ENCODE measurements at places on chromosomes 3 and 15.
A peak's percentile ranks its signal among the peaks of the same experiment; 100 is the strongest.

- H3K27me3 ChIP-seq = no peaks in the 10 kb centered on the region
- H3K4me1 ChIP-seq = peaks cover 2% of the 10 kb centered on the region
- H3K4me3 ChIP-seq = no peak overlapping the region
These were observed 163.6 kb downstream of the CHSY1 start for GRCh38 chr15:101088271-101088670.

DNA sequence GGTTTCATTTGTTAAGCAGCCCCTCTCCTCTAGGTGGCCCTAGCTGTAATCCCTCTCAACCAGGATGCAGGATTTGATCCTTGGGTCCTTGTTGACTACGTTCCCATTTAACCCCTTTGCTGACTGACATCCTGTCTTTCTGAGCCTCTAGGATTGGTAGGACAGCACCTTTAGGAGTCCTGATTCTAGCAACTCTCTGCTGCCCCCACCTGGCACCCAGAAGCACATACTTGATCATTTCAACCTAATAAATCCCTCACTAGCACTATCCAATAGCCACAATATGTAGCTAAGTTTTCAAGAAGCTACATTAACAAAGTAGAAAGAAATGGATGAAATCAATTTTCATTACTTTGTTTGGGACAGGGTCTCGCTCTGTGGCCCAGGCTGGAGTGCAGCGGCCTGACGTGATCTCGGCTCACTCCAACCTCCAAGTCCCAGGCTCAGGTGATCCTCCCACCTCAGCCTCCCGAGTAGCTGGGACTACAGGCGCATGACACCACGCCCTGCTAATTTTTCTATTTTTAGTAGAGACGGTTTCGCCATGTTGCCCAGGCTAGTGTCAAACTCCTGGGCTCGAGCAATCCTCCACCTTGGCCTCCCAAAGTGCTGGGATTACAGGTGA, 28.3 kb downstream of the RSL24D1 start:
- no peak overlapping the region for H3K27ac ChIP-seq
- H3K27me3 ChIP-seq = no peaks in the 10 kb centered on the region
- peak; percentile 15 for DNase-seq
- H3K4me1 ChIP-seq = no peaks in the 10 kb centered on the region
- no peak overlapping the region for H3K4me3 ChIP-seq

DNA sequence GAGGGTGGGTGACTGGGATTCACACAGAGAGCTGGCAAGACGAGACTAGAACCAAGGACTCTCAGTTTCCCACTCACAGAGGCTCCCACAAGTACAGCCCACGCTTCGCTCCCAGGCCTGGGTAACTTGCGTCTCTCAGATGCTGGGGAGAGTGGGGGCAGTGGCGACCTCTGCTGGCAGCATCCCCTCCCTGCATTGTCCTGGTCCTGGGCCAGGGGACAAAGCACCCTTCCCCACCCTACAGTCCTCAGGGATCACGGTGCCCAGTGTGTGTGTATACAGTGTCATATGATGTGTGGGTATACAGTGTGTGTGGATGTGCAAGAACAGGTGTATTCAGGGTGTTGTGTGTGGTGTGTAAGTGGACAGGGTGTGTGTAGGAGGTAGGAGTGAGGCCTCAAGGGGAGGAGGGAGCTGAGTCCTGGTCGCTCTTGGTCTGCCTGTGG, 12.8 kb downstream of the VILL start:
- peaks cover 11% of the 10 kb centered on the region for H3K4me1 ChIP-seq
- no peak overlapping the region for H3K4me3 ChIP-seq
- H3K36me3 ChIP-seq = peaks cover 56% of the 10 kb centered on the region
- DNase-seq = peak; percentile 29
- peak overlapping the region; percentile 22 for H3K27ac ChIP-seq

DNA sequence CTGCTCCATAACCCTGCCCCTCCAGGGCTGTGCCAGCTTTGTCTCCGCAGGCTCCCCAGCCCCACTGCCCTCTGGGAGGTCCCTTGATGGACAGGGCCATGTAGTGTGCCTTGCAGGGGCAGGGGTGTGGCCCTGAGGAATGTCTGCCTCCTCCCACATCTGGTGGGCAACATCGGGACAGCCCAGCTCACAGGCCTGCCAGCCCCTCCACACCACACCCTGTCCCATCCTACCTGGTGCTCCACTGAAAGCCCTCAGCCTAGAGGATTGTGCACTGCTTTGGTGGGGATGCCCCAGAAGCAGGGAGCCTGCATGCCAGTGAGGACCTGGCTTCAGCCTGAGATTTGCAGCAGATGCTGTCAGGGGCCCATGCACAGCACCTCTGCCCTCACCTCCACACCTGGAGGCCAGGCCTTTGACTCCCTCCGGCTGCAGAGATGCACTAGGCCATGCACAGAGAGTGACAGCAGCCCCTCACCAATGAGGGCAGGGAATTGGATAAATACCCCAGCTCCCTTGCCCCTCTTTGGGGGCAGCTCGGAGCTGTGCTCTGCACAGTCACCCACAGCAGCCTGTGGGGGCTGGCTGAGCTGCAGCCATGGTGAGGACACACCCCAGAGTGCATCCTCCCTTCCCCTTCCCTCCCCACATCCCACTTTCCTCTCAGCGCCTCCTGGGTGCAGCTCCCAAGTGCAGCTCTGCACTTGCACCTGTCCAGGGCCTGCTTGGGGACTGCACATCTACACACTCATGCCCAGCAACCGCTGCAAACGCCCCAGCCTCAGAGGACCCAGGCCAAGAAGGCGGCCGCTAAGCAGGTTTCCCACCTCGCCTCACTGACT, 2.7 kb downstream of the C3orf22 start:
- H3K36me3 ChIP-seq = no peaks in the 10 kb centered on the region
- no peaks in the 10 kb centered on the region for H3K27me3 ChIP-seq
- no peak overlapping the region for H3K4me3 ChIP-seq
- H3K27ac ChIP-seq = no peak overlapping the region
- DNase-seq = no peak

- H3K4me1 ChIP-seq = peaks cover 14% of the 10 kb centered on the region
- no peaks in the 10 kb centered on the region for H3K27me3 ChIP-seq
- H3K36me3 ChIP-seq = peaks cover 40% of the 10 kb centered on the region
- H3K4me3 ChIP-seq = no peak overlapping the region
These were observed 93.3 kb upstream of the BLM start for GRCh38 chr15:90623854-90624253.

GRCh38 chr15:59492389-59493377, 54.7 kb downstream of the FAM81A start:
- DNase-seq = peak; percentile 28
- H3K27me3 ChIP-seq = no peaks in the 10 kb centered on the region
- no peak overlapping the region for H3K27ac ChIP-seq

GRCh38 chr3:161969867-161970266, 473.3 kb downstream of the OTOL1 start:
- H3K4me3 ChIP-seq = no peak overlapping the region
- H3K4me1 ChIP-seq = no peaks in the 10 kb centered on the region
- H3K27ac ChIP-seq = no peak overlapping the region
- no peak for DNase-seq
- H3K36me3 ChIP-seq = no peaks in the 10 kb centered on the region

- H3K27ac ChIP-seq = no peak overlapping the region
- H3K4me3 ChIP-seq = no peak overlapping the region
- DNase-seq = no peak
- no peaks in the 10 kb centered on the region for H3K27me3 ChIP-seq
These were observed 665.5 kb downstream of the GBE1 start for GRCh38 chr3:81095956-81096355.

GRCh38 chr3:117557464-117558090, 848.0 kb downstream of the TUSC7 start:
- H3K36me3 ChIP-seq = no peaks in the 10 kb centered on the region
- H3K4me1 ChIP-seq = no peaks in the 10 kb centered on the region
- no peaks in the 10 kb centered on the region for H3K27me3 ChIP-seq
- H3K27ac ChIP-seq = no peak overlapping the region
- no peak overlapping the region for H3K4me3 ChIP-seq

DNA sequence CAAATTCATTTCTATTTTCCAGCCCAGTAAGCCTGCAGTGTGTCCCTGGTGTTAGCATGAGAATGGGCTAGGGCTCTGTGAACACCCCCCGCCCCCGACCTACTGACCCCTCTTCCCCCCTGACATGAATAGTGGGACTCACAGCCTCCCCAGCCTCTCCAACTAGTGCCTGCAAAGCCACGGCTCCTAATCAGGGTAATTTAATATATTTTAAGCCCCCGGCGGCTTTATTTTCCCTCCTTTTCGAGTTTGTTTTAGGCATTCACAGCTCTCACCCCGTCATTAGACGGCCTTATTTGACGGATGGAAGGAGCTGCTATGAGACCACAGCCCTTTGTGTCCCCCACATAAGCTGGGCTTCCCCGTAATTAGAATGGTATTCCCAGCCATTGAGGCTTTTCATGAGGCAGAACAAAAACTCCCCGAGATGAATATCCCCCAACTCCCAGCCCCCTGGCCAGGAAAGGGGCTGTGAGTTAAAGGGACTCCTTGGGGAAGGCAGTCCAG, 78.3 kb upstream of the POLG start:
- H3K36me3 ChIP-seq = no peaks in the 10 kb centered on the region
- no peak overlapping the region for H3K27ac ChIP-seq
- H3K4me3 ChIP-seq = no peak overlapping the region
- no peak for DNase-seq
- peaks cover 30% of the 10 kb centered on the region for H3K4me1 ChIP-seq

DNA sequence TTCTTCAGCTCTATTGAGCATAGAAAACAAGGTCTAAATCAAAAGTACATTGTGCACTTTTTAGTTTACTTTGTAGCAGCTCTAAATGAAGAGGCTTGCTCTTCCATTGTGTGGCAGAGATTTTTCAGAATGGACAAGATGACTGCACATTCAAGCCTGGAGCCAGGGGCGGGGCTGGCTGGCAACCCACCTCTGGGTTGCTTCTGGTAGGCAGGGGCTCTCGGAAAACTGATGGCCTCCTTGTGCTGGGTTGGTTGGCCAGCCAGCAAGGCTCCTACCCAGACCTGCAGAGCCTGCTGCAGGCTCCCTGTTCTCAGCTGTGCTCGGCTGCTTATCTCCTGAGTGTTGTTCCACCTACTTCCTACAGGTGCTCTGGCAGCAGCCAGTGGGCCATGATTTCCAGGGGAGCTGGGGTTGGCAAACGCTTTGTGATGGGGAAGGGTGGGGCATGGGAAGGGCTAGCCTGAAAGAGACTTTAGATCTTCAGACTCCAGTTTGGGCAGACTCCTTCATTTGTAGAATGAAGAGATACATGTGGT, 8.8 kb downstream of the BSN start:
- no peaks in the 10 kb centered on the region for H3K4me1 ChIP-seq
- no peak for DNase-seq
- H3K36me3 ChIP-seq = no peaks in the 10 kb centered on the region
- no peak overlapping the region for H3K27ac ChIP-seq

GRCh38 chr3:188170461-188171459, 16.8 kb downstream of the LPP start:
- peak; percentile 8 for DNase-seq
- H3K4me3 ChIP-seq = no peak overlapping the region
- no peak overlapping the region for H3K27ac ChIP-seq
- H3K27me3 ChIP-seq = no peaks in the 10 kb centered on the region
- no peaks in the 10 kb centered on the region for H3K36me3 ChIP-seq

- DNase-seq = no peak
- H3K4me3 ChIP-seq = no peak overlapping the region
- H3K4me1 ChIP-seq = no peaks in the 10 kb centered on the region
- H3K36me3 ChIP-seq = no peaks in the 10 kb centered on the region
- H3K27me3 ChIP-seq = no peaks in the 10 kb centered on the region
These were observed 176.0 kb upstream of the CRBN start for GRCh38 chr3:3355442-3355841.

GRCh38 chr3:167406876-167407492, 26.9 kb upstream of the ZBBX start:
- H3K4me1 ChIP-seq = no peaks in the 10 kb centered on the region
- no peak for DNase-seq
- no peak overlapping the region for H3K27ac ChIP-seq
- H3K36me3 ChIP-seq = no peaks in the 10 kb centered on the region
- no peak overlapping the region for H3K4me3 ChIP-seq

DNA sequence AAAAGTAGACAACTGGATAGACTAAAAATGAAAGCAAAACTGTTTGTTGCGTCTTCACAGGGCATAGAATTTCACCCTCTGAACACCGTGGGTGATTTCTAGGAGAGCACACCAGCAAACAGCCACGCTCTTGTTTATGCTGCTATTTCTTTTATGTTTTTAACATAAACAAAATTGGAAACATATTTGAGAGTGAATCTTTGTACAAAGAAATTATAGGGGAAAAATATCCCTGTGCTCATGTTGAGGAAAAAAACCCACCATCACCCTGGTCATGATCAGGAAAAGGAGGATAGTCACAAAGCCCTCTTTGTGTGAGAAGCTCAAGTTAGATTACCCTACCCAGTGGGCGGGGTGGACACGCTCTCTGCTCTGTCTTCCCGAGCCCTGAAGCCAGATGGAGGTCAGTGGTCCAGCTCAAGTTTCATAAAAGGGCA, 313.3 kb downstream of the SATB1 start:
- H3K4me3 ChIP-seq = no peak overlapping the region
- DNase-seq = no peak
- H3K4me1 ChIP-seq = no peaks in the 10 kb centered on the region
- no peaks in the 10 kb centered on the region for H3K36me3 ChIP-seq
- H3K27me3 ChIP-seq = no peaks in the 10 kb centered on the region
- no peak overlapping the region for H3K27ac ChIP-seq

GRCh38 chr15:63025460-63025859, 17.1 kb upstream of the TPM1 start:
- DNase-seq = no peak
- H3K36me3 ChIP-seq = no peaks in the 10 kb centered on the region
- no peak overlapping the region for H3K4me3 ChIP-seq
- no peak overlapping the region for H3K27ac ChIP-seq
- H3K4me1 ChIP-seq = no peaks in the 10 kb centered on the region

DNA sequence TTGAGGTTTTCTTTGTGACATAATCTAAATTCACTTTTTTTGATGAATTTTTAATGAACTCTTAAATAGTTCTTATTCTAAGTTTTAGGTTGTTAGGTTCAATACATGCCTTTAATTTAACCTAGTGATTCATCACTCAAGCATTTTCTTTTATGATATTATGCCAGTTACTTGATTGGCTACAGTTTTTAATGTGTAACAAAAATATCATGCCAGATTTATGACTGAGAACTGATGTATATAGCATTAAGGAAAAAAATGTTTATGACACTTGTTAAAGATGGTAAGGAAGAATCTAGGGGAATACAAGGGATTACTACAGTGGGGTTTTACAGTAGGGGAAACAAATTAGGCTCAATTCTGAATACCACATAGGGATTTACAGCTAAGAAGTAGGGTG, 103.1 kb downstream of the VGLL3 start:
- H3K27me3 ChIP-seq = no peaks in the 10 kb centered on the region
- no peaks in the 10 kb centered on the region for H3K36me3 ChIP-seq
- no peak for DNase-seq

Data from effector memory CD4-positive, alpha-beta T cell (primary cell).